ENCODE measurements at places on chromosomes 6 and 20.

- no peak for DNase-seq
Observed at GRCh38 chr6:134724771-134725340, 225.0 kb downstream of the ALDH8A1 start.

- DNase-seq = no peak
Observed at GRCh38 chr6:156634951-156635371, 142.2 kb upstream of the ARID1B start.

GRCh38 chr20:58094160-58094559 is 134.3 kb downstream of the ANKRD60 start:
- DNase-seq = no peak

- no peak for DNase-seq
Observed at GRCh38 chr20:22584922-22585785, 782 bp upstream of the FOXA2 start.

DNA sequence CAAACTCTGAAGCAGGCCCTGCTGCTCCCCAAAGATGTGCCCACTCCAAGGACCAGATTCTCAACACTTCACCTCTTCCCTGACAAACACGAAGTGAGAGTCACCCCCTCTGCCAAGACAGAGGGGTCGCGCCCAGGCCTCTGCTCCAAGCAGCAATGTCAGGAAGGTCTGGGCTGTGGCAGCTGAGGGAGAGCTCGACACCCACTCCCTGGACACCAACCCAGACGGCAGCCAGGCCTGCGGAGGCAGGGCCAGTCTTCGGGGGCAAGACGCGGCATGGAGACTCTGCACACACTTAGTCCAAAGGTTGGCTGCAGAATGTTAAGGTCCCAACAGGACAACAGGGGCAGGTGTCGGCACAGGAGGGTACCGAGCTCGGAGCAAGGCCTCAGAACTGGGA is 144.2 kb downstream of the DLL1 start:
- DNase-seq = no peak

GRCh38 chr6:12602951-12603672 is 113.5 kb upstream of the PHACTR1 start:
- no peak for DNase-seq

GRCh38 chr20:433300-433975 is 25.3 kb downstream of the RBCK1 start:
- peak; percentile 80 for DNase-seq

GRCh38 chr6:30530014-30530413 is 26.3 kb downstream of the GNL1 start:
- no peak for DNase-seq

GRCh38 chr6:16824845-16825685 is 63.8 kb upstream of the ATXN1 start:
- DNase-seq = no peak

- peak; percentile 28 for DNase-seq
Observed at GRCh38 chr6:2760882-2761842, 4.0 kb upstream of the WRNIP1 start.

DNA sequence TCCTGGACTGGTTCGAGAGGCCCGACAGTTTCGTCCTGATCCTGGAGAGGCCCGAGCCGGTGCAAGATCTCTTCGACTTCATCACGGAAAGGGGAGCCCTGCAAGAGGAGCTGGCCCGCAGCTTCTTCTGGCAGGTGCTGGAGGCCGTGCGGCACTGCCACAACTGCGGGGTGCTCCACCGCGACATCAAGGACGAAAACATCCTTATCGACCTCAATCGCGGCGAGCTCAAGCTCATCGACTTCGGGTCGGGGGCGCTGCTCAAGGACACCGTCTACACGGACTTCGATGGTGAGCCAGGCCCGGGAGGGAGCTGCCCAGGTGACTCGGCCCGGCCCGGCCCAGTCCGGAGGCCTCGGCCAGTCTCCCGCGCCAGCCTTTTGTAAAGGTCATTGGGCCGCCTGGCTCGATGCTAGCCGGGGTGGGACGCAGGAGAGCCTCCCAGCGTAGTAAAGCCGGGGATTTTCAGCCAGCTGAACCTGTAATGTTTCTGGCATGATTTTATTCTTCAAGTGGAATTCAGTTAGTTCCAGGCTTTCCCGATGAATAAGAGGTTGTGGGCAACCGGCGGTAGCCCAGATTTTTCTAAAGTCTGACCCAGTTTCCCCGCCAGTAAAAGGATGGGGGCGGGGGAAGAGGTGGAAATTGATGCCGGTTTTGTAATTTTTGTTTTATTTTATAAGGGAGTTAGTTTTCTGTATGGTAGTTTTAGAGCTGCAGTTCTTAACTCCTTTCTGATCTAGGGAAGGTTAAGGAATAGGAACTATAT is 1.4 kb downstream of the PIM1 start:
- peak; percentile 37 for DNase-seq

DNA sequence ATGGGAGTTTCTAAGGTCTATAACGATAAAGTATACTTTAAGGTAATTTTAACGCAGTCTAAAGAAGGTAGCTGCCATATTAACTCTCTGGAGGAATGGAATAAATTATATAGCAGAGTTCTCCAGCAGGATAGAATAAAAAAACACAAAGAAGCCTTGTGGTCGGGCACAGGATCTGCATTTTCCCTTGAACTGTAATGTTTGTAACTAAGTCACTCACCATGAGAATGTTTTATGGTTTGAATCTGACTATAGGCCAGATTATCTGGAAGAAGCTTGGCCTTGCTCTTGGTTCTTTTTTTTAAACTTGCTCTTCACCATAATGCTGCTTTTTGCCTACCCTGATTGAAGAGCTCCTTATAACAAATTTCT is 238.8 kb upstream of the NOX3 start:
- no peak for DNase-seq

GRCh38 chr6:142737368-142738034 is 207.5 kb downstream of the HIVEP2 start:
- no peak for DNase-seq

DNA sequence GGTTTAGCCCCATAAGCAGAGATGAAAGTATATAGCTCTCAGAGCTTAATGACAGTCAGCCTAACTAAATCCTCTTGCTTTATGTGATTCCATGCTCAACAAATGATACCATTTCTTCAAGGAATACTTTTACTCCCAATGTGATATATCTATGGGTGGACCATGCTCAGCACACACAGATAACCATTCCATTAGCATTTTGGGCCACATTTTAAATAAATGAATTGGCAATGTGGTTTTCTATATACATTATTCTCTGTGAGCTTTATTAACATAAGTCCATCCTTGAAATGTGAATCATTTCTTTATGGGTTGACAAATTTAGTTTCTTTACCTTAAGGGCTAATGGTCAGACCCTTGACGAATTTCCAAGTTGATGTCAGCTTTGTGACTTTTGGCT is 329.3 kb upstream of the CITED2 start:
- DNase-seq = no peak

- DNase-seq = no peak
Observed at GRCh38 chr6:90263633-90264032, 33.0 kb downstream of the BACH2 start.

- no peak for DNase-seq
Observed at GRCh38 chr6:27872642-27873020, 39.6 kb downstream of the OR2B2 start.

- no peak for DNase-seq
Observed at GRCh38 chr6:154578004-154578559, 67.6 kb upstream of the CNKSR3 start.

DNA sequence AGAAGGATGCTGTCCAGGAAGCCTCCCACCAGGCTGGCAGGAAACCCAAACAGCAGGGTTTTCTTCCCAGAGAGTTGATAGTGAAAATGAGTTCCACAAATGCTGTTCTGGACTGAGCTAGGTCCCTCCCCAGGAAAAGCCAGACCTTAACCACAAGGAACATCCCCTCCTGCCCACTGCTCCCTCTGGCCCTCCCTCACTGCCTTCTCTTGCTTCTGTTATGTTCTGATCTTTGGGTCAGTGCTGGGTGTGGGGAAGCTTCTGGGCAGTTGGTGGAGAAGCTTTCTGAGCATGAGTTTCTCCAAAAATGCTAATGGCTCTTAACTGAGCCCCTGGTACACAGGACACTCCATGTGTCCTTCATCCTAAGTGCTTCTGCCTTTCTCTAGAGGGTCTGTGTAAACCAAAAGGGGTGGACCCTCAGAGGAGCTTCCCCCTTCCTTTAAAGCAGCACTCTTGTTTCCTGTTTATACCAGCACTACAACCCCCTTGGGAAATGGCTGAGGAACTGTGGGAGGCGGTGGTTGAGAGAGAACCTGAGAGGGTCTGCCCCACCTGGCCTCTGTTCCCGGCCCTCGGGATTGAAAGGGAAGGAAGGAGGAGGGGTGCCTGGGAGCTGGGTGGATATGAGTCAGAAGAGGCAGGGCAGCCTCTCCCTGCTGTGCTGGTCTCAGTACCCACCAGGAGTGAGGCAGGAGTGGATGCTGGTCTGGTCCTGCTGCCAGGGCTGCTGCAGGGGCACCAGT is 42.0 kb downstream of the CDS2 start:
- no peak for DNase-seq

- no peak for DNase-seq
Observed at GRCh38 chr6:50288881-50289280, 239.2 kb upstream of the DEFB112 start.

GRCh38 chr20:35179292-35180212 is 7.7 kb downstream of the PROCR start:
- no peak for DNase-seq

DNA sequence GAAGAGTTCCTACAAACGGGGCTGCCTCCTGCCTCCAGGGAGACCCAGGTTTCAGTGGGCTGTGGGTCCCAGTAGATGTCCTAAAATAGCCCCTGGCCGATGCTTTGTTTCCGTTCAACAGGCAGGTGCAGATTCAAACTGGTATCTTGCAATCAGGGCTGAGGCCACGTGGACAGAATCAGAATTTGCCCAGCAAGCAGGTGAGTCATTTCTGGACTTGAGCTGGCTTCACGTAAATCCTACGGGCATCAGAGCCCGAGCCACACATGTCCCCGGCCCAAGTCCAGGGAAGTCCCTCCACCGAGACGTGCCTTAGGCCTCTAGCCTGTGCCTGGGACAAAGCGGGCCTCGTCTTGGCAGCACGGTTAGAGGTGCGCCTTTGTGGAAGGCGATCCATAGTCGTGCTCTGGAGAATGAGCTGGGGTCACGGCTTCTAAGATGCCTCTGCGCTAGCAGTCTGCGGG is 101.6 kb upstream of the FRMD1 start:
- no peak for DNase-seq

GRCh38 chr20:6920991-6921613 is 153.6 kb downstream of the BMP2 start:
- no peak for DNase-seq

- no peak for DNase-seq
Observed at GRCh38 chr6:80126657-80127345, 20.3 kb downstream of the BCKDHB start.

DNA sequence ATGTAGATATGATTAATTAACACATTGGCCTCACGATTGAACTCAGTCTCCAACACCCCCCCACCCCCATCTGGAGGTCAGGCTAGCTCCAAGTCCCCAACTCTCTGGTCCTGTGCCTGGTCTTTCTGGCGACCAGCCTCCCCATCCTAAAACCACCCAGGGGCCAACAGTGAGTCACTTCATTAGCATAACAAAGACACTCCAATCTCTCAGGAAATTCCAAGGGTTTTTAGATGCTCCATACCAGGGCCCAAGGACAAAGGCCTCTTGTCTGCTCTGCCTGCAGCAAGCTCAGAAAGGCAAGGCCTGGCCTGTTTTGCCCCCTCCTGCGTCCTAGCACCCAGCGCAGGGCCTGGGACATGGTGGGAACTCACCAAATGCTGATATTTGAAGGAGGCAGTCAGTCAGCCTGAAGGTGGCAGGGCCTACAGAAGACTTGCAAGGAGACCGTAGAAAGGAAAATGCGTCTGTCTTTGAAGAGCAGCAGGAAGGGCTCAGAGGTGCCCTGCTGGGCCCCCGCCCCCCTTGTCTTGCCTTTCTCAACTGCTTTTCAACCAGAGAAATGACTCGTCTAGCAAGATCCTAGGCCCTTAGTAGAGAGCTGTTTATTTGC is 184.7 kb downstream of the CDH4 start:
- DNase-seq = no peak

GRCh38 chr6:2958331-2958711 is 13.0 kb downstream of the SERPINB6 start:
- no peak for DNase-seq

GRCh38 chr6:15921243-15921642 is 207.6 kb upstream of the MYLIP start:
- DNase-seq = no peak

DNA sequence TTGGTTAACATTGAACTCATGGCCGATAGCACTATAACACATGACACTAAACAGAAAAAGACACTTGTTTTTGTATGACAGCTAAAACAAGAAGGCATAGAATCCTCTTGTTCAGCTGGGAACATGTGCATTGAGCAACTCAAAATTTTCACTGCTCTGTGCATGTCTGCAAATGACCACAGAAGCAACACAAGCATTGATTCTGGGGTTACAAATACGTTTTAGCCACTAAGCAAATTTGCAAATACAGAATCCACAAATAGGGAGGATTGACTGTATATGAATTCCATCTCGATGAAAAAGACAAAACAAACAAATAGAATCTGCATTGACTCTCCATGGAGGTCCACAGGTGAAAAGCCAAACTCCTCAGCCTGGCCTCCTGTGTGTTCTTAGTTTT is 31.7 kb downstream of the C6orf132 start:
- no peak for DNase-seq

DNA sequence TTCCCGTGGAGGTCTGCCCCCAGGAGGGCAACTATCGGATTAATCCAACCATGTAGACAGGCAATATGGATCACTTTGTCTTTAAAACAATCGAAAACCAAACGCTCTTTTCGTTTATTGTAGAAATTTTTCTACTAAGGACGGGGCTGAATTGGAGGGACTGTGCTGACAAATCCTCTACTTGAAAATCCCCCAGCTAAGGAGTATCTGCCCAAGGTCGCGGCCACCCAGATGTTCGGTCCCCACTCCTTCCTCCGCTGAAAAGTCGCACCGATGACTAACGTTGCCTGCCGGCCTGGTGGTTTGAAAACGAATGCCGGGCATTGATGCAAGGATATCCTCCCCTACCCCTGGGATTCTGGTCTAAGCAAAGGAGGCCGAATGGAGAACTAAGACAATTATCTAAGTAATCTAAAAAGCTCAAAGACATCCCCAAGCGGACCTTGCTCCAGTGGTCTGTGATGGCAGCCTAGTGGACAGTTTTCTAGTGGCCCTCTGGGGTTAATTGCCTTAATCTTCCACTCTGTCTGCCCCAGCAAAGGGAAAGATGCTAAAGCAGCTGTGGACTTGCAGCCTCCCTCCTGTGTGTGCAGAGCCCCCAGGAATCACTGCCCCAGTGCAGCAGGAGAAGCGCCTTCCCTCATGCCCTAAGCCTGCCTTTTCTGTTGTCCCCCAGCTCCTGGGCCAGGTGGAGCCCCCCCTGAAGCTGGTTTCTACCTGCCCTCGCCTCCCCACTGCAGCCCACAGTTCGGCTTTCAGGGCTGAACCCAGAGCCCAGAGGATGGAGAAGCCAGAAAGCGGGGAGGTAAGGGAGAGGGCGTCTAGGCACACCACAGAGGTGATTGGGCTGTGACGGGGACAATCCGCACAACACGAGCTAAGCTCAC is 3.6 kb upstream of the FOXC1 start:
- no peak for DNase-seq

DNA sequence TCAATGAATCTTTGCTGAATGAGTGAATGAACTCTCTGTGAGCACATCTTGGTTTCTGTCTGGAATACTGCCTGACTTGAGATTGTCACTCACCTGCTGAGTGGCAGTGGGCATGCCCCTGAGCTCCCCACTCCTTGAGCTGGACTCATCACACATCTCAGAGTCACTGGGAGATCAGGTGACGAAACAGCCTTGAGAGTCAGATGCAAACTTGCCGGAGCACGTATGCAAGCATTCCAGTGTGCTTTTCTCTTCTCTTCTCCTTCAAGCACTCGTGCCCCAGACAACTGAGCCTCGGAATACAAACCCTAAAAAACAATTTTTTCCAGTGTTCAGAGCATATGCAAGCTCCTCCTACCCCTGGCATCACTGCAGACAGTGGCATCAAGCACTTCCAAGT is 9.4 kb upstream of the BMP7 start:
- DNase-seq = no peak
